ENCODE measurements at places on chromosomes 7 and 10.

GRCh38 chr7:74581916-74582440 lies 75.5 kb upstream of the GTF2I start:
- DNase-seq, result no peak

GRCh38 chr7:32163896-32164295 lies 93.7 kb upstream of the PDE1C start:
- no peak for DNase-seq

GRCh38 chr7:109386959-109387358 lies 817.3 kb downstream of the DNAJB9 start:
- no peak for DNase-seq

DNA sequence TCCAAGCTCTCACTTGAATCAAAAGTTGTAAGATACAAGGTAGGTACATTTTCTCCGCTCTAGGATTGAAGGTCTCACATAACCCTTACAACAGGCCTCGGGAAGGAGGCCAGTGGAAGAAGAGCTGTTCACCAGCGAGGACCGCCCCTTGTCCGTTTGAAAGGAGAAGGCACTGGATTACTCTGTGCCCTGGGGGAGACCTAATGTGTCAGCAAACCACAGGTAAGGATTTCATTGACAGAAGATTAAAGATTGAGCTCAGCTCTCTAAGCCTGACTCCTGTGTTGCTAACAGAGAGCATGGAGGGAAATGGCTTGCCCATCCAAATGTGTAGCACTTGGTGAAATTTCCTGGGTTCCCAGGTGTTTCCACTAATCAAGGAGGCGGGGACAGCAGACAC lies 81.2 kb downstream of the SLC16A9 start:
- DNase-seq, result no peak

DNA sequence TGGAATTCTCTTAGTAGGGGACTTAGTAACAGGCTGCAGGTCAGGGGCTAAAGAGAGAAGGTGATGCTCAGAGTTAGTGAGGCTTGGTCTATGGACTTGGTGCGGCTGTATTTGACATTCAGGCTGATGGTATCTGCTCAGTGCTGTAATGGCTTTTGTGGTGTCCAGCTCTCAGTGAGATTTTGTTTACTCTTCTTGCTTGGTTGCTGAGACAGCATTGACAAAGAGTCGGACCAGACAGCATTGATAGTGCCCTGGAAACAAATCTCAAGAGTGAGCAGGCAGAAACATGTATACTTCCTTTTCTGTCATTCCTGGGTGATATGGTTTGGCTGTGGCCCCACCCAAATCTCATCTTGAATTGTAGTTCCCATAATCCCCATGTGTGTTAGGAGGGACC lies 202.0 kb downstream of the STK31 start:
- no peak for DNase-seq

DNA sequence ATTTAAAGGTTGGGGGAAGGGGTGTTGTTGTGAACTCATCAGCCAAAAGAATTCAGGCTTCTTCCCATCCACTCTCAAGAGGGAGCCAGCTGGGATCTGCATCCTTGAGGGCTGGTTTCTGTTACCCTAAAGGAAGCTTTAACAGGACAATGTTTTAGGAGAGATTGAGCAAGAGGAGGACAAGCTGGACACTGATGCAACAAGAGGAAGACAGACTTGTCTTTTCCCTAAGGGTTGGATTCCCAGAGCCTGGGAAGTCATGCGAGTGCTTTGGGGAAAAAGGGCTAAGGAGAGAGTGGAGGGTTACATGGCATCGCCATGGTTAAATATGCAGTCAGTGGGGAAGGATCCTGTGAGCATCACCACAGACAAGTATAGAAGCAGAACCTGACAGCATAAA lies 47.6 kb upstream of the PDE1C start:
- no peak for DNase-seq

DNA sequence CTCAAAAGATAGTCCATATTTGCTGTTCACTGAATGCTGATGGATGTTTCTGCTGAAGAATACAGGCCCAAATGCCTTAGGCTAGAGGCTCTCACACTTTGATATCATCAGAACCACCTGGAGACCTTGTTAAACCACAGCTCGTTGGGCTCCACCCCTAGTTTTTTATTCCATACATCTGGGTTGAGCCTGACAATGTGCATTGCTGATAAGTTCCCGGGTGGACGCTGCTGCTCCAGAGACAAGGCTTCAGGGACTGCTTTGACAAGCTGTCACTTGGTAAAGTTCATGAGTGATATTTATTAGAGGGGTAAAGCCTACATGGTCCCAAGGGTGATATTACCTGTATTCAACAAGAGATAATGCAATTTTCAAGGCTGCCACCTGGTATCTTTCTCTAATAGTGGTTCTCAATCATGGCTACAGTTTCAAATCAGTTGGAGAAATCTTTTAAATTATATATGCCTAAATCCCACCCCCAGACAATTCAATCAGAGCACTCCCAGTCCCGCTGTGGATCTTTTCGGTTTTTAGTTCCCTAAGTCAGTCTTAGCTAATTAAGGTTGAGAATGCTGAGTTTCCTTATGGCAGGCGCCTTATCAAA lies 107.1 kb upstream of the GSDME start:
- DNase-seq, result no peak

DNA sequence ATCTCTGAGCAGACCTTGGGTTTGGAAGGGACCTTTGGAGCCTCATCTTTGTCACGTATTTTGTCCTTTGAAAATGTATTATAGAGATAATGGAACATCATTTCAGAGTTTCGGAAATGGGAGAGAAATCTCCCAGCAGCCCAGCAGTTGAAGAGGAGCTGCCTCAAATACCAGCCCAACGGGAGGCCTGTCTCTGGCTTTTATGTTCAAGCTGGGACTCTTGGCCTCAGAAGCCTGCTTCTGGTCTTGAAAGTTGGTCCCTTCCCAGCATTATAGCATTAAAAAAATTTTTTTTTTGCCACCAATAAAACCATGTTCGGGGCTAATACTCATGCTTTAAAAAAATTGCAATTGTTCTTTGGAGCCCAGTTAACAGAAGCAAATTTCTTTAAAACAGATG lies 73.4 kb upstream of the CTBP2 start:
- no peak for DNase-seq

GRCh38 chr7:112707655-112708054 lies 82.5 kb downstream of the TMEM168 start:
- DNase-seq, result peak; percentile 23

DNA sequence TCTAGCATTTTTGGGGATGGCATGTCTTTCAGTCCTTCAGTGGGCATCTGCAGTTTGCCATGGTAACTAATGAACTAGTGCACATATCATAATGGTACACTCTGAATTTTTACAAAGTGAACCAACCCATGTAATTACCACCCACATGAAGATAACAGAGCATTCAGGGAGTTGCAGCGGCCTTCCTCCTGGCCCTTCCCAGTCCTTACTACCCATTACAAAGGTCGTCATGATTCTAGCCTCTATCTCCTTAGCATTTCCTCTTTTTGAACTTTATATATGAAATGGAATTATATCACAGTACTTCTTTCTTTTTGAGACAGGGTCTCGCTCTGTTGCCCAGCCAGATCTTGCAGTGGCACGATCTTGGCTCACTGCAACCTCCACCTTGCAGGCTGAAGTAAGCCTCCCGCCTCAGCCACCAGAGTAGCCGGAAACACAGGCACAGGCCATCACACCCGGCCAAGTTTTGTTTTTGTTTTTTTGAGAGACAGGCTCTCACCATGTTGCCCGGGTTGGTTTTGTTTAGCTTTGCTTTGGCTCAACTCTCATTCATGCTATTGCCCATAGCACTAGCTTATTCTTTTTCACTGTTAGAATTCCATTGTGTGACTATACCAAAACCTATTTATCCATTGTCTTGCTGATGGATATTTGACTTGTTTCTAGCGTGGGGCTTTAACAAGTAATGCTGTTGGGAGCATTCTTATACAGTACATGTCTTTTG lies 79.2 kb downstream of the APBB1IP start:
- no peak for DNase-seq

DNA sequence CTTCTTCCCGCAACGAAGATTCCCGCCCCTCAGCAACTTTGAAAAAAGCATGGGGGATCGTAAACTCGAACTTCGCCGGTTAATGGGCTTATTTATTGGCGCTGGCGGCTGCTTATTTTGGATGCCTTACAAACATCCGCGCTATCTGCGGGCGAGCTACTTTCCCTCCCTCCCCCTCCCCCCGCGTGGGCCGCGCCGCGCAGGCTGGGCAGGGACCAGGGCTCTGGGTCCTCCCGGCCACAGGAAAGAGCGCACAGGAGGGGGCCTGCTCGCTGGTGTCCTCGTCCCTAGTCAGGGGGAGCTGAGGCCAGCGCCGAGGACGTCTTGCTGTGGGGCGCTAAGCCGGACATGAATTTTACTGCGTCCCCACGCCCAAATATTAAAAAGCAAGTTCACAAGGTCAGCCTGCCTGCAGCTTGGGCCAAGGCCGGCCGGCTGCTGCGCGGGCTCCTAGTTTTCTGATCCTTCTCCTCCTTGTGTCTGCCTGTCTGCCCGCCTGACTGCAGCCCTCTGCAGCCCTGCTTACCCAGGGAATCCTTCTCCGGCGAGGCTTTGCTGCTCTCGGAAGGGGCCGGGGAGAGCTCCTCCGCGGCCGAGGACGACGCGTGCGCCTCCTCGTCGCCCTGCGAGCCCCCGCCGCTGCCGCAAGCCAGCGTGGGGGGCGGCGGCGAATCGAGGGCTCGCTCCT lies 1.2 kb downstream of the HOXA10 start:
- no peak for DNase-seq

GRCh38 chr7:73703757-73704639 lies 15.5 kb downstream of the STX1A start:
- no peak for DNase-seq

- DNase-seq, result no peak
Measured at GRCh38 chr7:140992422-140992821, 22.3 kb downstream of the MRPS33 start.

DNA sequence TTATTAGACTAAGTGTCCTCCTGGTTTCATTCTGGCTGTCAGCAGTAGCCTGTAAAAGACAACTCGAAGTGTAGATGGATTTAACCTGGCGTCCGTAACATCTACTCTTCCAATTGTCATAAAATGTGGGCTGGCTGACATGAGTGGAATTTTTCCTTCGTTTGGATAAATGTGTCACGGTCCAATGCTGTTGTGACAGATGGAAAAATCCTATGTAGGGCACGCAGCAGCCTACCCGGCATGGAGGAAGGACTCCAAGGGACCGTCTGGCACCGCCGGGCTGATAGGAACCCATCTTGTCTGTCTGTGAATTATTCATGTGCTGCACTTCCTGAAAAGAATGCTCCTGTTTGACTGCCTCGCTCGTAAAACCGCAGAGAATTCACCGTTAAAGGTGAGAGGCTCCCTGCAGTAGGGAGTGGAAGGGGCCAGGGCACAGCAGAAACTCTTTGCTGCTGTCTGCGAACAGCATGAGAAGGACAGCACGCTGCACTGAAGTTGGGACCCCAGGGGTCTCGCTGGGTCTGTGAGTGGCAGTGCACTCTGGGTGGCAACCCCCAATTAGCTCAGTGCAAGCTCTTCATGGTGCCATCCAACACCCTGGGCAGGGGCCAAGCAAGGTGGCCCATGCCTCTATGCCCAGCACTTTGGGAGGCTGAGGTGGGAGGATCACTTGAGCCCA lies 1.6 kb upstream of the ORAI2 start:
- DNase-seq, result no peak

GRCh38 chr10:109831846-109832245 lies 91.5 kb downstream of the XPNPEP1 start:
- no peak for DNase-seq

DNA sequence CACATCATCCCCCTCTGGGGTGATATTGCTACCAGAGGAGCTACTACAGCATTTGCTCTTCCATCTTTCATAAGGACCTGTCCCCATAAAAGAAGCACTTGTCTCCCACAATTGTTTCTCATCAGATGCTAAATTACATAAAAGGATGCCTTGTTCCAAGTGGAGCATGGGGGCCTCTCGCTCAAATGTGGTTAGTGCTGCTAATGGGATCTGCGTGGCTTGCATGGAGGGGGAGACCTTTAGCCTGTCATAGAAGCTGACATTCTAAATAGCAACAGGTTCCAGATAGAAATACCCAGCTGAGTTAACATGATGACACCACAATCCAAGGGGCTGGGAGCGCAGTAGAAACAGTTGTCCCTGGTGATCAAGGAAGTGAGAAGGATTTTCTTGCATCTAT lies 257.9 kb downstream of the SFMBT2 start:
- DNase-seq, result no peak

- DNase-seq, result no peak
Measured at GRCh38 chr7:7738622-7739021, 20.2 kb upstream of the RPA3 start.

DNA sequence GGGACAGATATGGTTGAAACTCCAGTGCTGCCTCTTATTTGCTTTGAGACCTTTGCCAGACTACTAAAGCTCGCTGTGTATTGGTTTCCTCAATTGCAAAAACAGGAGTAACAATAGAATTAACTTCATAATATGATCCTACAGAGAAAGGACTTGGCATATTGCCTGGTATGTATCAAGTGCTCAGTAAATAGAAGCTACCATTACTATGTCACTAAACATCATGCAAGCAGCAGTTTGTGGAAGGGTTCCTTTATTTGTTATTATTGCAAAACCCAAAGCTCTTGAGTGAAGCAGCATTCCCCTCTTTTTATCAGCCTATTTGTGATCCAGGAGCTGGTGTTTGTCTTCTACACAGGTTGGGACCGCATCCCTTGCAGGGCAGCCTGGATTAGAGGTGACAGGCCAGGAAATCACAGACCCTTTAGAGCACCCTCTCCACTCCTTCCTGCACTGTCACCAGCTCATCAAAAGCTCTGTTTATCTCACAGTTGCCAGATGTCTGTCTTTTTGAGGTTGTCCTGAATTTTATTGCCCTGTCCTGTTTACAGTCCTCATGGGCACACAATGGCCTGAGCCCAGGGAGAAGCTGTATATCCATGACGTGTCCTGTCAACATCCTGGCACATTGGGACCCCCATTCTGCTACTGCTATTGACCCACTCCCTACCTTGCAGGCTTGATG lies 121.5 kb downstream of the SNX10 start:
- peak; percentile 75 for DNase-seq

GRCh38 chr10:79382491-79382941 lies 35.2 kb downstream of the PPIF start:
- DNase-seq, result no peak

DNA sequence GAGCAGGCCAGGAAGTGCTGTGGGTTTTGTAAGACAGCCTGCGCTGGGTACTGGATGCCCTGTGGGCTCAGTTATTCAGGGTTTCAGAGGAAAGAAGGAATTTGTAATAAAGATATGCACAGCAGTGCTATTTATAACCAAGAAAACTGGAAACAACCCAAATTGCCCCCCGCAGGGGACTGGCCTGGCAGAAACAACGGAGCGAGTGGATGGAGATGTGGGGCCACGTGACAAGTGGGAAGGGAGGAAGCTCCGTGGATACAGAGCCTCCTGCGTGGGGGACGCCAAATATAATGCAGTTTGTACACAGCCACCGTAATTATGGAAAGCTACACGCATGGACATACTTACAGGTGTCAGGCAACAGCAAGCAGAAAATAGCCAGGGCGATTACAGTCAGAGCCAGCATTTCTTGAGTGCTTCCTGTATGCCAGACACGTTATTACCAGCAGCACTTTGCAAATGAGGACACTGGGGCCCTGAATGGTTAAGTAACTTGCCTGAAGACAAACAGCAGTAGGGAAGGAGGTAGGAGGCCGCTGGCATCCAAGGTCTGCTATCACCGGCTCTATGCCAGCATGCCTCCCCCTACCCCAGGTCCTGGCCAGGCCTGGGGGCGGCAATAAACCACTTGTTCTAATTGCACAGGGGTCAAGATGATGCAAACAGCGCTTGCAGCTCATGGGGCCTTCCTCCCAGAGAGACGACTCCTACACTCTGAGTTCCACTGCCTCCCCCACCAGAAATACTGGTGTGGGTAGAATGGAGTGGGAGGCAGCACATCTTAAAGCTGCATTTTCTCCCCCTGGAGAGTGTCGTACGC lies 8.7 kb upstream of the CAMK2B start:
- DNase-seq, result no peak

- DNase-seq, result no peak
Measured at GRCh38 chr10:61841338-61841875, 60.1 kb upstream of the ARID5B start.
